ENCODE measurements at places on chromosomes 11 and 22.

- DNase-seq = no peak
These were observed 18.2 kb downstream of the PDE2A start for GRCh38 chr11:72655896-72656464.

- peak; percentile 57 for DNase-seq
These were observed 434 bp downstream of the BANF1 start for GRCh38 chr11:66002648-66003225.

GRCh38 chr11:132073787-132074186 lies 703.4 kb downstream of the NTM start:
- DNase-seq = no peak

DNA sequence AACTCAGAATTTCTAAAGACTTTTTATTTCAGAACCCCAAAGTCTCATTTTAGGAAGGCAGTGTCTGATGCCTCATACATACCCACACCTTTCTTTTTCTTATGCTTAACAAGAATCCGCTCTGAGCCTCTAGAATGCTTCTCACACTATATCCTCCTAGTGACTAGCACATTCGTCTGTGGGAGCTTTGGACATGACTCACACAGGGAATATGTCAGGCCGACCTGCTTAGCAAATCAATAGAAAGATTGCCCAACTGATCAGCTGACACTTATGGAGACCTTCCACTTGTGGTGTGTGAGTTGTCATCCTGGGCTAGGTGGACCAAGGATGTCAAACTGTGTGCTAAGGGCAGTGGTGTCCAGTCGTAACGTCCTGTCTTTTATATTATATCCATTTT lies 129.9 kb upstream of the TTC12 start:
- DNase-seq = no peak

DNA sequence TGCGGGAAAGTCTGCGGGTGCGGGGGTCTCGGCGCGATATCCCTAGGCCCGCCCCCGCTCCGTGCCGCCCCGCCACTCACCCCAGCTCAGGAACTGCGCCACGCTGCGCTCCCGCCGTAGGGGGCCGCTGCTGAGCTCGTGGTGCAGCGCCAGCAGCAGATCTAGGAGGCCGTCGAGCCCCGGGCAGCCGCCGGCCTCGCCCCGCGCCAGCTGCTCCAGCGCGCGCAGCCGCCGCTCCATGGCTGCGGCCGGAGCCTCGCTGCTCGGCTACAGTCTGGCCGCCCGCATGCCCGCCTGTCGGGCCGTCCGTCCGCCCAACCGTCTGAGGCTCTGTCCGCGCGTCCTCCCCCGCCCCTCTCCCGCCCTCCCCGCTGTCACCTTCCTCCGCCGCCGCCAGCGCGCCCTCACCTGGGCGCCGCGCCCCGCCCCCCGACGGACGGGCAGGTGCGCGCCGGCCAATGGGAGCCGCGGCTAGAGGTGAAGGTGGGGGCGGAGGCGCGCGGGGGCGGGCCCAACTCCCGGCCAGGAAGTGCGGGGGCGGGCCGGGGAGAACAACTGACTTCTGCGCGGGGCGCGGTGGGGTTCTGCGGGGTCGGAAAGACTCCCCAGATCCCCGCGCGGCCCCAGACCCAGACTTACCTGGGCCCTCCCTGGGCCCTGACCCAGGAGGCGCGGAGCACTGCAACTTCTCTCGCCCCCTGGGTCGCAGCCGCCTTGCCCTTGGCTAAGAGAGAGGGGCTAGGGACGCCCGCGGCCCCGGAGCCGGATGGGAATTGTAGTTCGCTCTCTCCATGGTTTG lies at the start of gene CDC42BPG:
TSS of gene CDC42BPG (minus strand) at position 324 of the 799 bp plus-strand sequence. CDS start at position 240, 84 bp downstream.
- DNase-seq = peak; percentile 53

DNA sequence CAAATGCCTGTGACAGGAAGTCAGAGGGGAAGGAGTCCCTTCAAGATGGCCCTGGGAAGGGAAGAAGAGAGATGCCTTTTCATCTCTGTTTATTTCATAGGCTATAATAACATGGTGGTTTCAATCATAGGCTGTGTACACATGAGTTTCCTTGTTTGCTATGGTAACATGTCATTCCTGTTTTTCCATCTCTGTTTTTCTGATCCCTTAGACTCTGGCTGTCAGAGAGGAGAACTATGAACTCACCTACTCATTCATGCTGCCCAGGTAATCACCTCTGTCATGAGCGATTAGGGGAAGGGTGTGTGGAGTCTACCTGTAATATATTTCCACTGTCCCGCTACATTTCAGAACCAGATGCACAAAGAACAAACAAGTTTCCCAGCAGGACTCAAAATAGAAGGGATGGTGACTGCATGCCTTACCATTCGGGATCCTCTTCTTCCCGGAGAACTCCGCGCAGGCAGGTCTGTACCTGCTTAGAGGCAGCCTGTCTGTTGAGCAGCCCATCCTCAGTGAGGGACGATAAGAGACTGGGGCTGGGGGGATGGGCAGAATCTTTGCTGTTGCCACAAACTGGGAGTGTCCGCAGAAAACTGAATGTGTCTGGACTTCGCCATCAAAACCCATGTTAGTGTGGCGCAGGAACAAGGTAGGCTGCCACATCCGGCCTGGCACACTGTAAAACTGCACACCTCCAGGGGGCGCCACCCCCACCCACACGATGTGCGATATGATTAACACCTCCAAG lies 7.1 kb upstream of the PEX26 start:
- DNase-seq = no peak

GRCh38 chr11:130451231-130452019 lies 3.0 kb downstream of the ADAMTS15 start:
- DNase-seq = no peak

GRCh38 chr11:3896644-3897043 lies 41.2 kb downstream of the STIM1 start:
- DNase-seq = no peak

DNA sequence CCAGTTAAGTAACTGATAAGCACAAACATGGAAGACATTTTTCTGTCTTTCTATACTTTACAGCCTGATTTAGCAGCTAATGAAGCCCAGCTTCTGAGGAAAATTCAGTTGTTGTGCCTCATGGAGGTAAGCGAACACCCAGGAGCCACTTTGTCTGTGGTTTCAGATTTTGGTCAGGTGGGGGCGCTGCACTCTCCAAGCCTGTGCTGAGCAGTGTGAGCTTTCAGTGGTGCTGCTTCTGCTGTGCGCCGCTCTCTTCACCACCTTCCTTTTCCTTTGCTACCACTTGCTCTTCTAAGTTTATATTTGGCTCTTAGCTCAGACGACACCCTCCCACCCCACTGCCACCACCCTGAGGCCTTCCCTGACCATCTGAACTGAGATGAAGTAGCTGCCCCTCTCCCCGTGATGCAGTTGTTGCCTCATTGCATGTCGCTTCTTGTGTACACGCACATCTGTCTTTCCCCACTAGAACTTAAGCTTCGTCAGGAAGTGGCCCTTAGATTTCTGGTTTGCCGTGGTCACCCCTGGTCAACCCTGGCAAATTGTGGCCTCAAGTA lies 14.0 kb downstream of the PSMD13 start:
- DNase-seq = peak; percentile 46

GRCh38 chr11:65646958-65647701 lies 9.2 kb downstream of the SIPA1 start:
- DNase-seq = no peak

- DNase-seq = no peak
These were observed 684.8 kb downstream of the BRD1 start for GRCh38 chr22:49142891-49143290.

DNA sequence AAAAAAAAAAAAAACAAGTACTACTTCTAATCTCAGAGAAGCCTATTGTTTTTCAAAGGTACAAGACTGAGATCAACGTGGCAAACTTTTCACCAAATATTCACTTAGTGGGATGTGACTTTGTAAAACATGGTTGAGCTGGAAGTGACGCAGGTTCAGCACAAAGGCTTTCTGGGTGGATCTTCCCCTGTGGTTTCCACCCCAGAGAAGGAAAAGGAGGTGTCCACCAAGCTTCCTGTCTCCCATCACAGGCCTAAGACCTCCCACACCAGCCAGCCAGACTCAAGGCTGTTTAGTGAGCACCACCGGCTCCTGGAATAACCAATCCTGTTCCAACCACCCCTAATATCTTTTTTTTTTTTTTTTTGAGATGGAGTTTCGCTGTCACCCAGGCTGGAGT lies 5.7 kb downstream of the TMEM184B start:
- DNase-seq = no peak

DNA sequence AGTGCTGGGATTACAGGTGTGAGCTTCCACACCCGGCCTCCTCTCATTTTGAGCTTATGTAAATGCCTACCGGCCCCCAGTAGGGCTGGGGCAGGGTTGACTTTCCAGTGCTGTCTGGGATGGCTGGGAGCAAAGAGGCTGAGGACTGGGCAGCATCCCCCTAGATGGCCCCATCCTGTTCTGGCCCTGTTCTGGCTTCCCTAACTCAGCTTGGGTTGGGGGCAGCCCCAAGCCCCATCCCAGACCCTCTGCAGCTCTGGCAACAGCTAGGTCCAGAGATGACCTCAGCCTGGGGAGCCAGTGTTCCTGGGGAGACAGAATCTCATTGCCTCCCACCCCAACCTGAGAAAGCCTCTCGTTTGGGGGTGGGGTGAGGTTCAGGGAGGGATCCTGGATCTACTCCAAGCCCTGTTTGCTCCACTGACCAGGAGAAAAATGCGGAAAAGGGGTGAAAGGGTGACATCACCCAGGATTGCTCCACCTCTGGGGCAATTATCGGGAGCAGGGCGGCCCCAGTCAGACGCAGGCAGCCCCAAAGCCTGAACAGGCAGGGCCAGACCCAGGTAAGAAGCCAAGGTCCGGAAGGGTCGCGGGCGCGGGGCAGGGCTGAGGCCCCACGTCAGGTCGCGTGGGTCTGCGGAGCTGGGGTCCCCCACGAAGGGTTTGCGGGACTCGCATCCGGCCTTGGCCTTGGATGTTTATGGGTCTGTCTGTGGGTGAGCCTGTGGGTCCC lies at the start of gene PNPLA2:
TSS of gene PNPLA2 (plus strand) at position 519 of the 733 bp plus-strand sequence. CDS start 805 bp downstream, outside the sequence.
- DNase-seq = peak; percentile 61

- DNase-seq = peak; percentile 44
These were observed at the start of gene TRIM22 for GRCh38 chr11:5689551-5689983. Gene TRIM22, plus strand, starts transcription at chr11:5689790. Its CDS starts 6,443 bp downstream, at chr11:5696233.

DNA sequence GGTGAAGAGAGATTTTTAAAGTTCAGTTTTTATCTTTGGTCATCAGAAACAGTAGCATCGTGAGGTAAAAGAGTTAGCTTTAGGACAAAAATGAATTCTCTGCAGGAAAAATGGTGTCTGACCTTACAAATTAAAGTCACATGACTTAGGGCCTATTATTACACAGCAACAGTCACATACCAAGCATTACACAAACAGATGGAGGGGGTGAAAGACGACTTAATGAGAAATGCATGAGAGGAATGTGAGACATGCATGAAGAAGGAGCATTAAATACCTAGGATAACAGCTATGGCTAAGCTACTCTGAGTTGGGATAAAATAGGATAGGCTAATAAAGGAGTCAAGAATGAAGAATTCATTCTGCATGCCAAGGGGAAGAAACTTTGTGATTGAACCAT lies 77.5 kb downstream of the BLID start:
- no peak for DNase-seq

- no peak for DNase-seq
These were observed 35.3 kb upstream of the TTLL12 start for GRCh38 chr22:43222262-43222661.

DNA sequence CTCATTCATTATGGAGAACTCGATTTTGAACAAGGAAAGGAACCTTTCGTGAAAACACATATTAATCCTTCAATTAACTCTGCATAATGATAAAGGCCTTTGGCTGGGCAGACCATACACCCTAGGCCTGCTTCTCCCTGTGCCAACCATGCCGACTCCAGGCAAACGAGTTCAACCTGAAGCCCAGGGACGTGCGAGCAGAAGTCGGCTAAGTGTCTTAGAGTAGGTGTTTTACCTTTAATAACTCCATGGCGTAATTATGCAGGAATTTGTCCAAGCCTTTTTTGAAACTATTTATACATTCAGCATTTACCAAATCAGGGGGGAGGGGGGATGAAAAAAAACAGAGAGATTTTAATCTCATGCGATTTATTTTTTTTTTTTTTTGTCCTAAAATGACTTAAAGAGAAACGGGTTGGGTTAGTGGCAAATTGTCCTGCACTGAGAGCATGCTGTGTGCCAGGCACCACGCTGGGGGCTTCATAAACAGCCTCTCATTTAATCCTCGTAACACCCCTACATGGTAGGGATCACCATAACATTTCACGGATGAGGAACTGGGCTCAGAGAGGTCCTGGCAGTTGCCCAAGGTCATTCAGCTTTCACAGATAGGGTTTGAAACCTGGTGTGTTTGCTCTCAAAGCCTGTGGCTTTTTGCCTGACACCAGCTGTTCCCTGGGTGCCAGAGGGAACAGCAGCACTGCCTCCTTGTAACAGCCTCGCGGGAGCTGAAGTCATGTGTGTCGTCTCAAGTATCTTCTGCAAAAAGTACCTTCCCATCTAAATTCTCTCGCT lies 423.9 kb downstream of the MN1 start:
- DNase-seq = no peak

- DNase-seq = no peak
These were observed 57.9 kb downstream of the SC5D start for GRCh38 chr11:121350314-121351082.

All from uterus (tissue), 4 donors.